ENCODE measurements at places on chromosomes 3 and 15.

DNA sequence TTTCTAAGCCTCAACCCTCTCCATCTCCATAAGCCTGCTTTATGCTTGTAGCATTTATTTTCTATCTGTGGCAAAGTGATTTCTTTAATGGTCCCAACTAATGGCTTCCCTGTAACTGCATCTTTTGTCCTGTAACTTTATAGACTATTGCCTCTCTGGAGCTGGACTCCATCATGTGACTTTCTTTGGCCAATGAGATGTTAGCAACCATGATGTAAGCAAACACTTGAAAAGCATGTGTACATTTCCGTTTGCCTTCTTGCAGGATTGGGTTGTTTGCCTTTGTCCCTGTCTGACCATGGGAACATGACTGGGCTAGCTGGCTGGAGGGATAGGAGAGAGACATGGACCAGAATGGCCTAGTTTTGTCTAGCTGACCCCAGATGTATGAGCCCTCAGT, 106.0 kb upstream of the LRIG1 start:
- no peak for DNase-seq

GRCh38 chr3:129522953-129523352, 5.5 kb upstream of the RHO start:
- no peak for DNase-seq

GRCh38 chr15:26298659-26299170, 435.6 kb upstream of the ATP10A start:
- DNase-seq: no peak

GRCh38 chr3:69462826-69463100, 76.9 kb upstream of the FRMD4B start:
- DNase-seq: no peak

- no peak for DNase-seq
These were observed 597 bp downstream of the AGTR1 start for GRCh38 chr3:148698190-148698810.

- DNase-seq: no peak
These were observed 187.8 kb downstream of the SHQ1 start for GRCh38 chr3:72660270-72661114.

- peak; percentile 69 for DNase-seq
These were observed 22.3 kb downstream of the NR2F2 start for GRCh38 chr15:96352604-96353405.

DNA sequence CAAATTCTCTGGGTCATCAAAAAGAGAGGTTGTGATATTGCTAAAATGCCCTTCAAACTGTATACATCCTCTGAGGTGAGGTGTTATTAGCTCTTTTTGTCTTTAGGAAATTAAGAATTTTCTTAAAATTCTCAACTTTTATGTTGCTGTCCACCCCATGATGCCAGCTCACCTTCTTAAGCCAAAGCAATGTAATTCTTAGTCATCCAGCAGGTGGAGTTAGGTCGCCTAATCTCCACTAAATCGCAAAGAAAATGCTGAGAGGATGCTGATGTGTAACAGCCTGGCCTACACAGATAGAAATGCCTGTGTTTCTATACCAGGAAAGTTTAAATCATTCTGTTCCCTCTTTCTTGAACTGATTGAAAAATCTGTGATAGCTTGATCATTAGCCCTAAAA, 770.2 kb upstream of the ALCAM start:
- peak; percentile 37 for DNase-seq

DNA sequence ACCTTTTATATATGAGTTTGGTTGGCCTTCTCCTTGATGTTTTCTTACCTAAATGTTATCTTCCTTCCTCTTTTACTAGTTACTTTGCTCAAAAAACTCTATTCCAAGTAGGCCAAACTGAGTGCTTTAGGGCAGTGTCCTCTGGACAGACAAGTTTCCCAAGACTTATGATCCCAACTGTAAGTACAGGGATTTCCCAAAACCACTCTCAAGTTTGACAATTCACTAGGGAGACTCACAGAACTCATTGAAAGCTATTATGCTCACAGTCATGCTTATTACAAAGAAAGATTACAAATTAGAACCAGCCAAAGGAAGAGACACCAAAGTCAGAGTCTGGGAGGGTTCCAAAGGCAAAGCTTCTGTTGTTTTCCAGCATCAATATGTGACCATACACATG, 534.2 kb upstream of the ALCAM start:
- no peak for DNase-seq

DNA sequence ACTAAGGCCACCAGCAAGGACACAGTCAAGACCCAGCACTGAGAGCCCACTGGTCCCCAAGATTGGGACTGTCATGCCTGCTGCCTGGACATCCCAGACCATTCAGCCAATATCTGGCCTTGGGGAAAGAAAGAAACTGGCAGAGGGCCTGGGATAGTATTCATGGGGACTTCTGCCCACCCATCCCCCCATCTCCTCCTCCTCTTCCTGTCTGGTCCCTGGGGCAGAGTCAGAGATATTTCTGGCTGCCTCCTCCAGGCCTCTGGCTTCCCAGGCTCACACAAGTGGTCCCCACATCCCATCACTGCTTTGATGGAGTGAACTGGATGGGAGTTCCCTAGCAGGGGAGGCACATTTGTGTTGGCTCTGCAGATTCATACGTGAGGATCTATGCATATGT, 4.2 kb upstream of the RASL12 start:
- DNase-seq: no peak

- no peak for DNase-seq
These were observed 49.6 kb upstream of the AADACL2 start for GRCh38 chr3:151684094-151684493.

- no peak for DNase-seq
These were observed 342.9 kb downstream of the CNTN3 start for GRCh38 chr3:74271541-74271940.

GRCh38 chr15:100383302-100384107, 41.7 kb upstream of the ADAMTS17 start:
- DNase-seq: peak; percentile 9

Measured in brain microvascular endothelial cell (primary cell).